ENCODE measurements at places on chromosomes 5 and 9. TPM values are rescaled to one million over a fixed set of nuclear protein-coding genes. Genes with fewer than 3 reads are reported as not detected.

DNA sequence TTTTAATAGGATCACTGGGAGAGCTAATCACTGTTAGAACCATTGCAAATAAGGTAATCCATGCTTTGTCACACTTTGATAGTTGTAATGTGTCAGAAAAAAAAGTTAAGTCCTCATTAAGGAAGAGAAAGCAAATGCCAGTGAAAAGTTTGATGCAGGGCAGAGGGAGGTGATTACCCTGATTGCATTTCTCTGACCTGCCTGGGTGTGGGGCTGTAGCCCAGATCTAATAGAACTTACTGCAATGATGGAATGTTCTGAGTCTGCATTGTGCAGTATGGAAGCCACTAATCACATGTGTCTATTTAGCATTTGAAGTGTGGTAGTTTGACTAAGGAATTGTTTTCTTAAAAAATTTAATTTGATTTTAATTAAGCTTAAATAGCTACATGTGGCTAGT is 202.7 kb downstream of the ATP10B start:
- H3K27ac ChIP-seq, result no peak overlapping the region
- no peaks in the 10 kb centered on the region for H3K4me1 ChIP-seq
- no peak overlapping the region for H3K4me3 ChIP-seq
- DNase-seq, result no peak

DNA sequence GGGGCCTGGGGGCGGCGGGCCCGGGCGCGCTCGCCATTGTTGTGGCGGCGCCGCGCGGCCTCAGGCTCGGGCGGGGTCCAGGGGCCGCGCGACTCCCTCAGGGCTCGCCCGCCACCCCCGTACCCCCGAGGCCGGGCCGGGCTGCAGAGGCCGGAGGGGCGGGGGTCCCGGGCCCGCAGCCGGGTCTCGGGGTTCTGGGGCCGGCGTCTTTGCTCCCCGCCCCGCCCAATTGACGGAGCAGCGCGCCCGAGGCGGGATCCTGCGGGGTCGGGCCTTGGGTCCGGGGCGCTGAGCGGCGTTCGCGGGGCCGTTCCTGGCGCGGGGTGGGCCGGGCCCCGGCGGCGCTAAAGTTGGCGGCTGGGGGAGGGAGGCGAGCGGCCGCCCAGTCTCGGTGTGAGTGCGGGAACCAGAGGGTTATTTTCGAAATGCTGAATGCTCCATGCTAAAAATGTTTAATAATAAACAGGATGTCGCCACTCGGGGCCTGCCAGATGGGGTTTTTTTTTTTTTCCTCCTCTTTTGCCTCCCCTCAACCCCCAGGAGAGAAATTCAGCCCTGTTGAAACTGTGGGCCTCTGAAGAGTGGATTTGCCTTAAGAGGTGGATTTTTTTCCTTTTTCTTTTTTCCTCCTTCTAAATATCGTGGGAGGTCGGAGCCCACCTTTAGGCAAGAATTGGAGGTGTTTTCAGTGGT is 724 bp downstream of the PRRC2B start:
- no peaks in the 10 kb centered on the region for H3K27me3 ChIP-seq
- H3K4me1 ChIP-seq, result peaks cover 20% of the 10 kb centered on the region
- H3K27ac ChIP-seq, result peak overlapping the region; percentile 98
- peak; percentile 67 for DNase-seq
- H3K36me3 ChIP-seq, result no peaks in the 10 kb centered on the region

- H3K36me3 ChIP-seq, result no peaks in the 10 kb centered on the region
- H3K27ac ChIP-seq, result peak within 1 kb of the TSS; percentile 72
- H3K4me3 ChIP-seq, result peak within 1 kb of the TSS; percentile 52
- peaks cover 8% of the 10 kb centered on the region for H3K4me1 ChIP-seq
These were observed at the start of gene SPARC for GRCh38 chr5:151686674-151687407. Gene SPARC (minus strand): TSS chr5:151686915. CDS start chr5:151676188, 10,727 bp downstream.

- H3K4me1 ChIP-seq, result no peaks in the 10 kb centered on the region
- no peak overlapping the region for H3K27ac ChIP-seq
- no peak overlapping the region for H3K4me3 ChIP-seq
- no peak for DNase-seq
- H3K27me3 ChIP-seq, result no peaks in the 10 kb centered on the region
- H3K36me3 ChIP-seq, result no peaks in the 10 kb centered on the region
These were observed 57.1 kb upstream of the NMUR2 start for GRCh38 chr5:152462021-152462721.

DNA sequence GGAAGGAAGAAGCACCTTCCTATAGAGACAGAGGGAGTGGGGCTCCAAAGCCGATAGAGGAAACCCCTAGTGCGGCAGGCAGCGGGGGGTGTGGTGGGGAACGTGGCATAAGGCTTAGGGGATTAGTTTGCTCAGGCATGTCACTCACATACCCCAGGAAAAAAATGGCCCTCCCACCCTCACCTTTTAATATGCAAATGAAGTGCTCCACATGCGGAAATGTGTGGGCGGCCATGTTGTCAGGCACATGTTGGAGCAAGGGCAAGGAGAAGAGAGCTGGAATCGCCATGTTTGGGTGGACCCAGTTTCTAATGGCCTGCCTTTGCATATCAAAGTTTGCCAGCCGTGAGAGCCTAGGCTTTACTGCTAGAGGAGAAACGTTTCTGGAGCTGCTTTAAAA is 758.8 kb downstream of the NR2F1-AS1 start:
- no peak for DNase-seq
- H3K27me3 ChIP-seq, result no peaks in the 10 kb centered on the region
- no peaks in the 10 kb centered on the region for H3K4me1 ChIP-seq
- H3K27ac ChIP-seq, result no peak overlapping the region

GRCh38 chr9:125700791-125701190 is 6.2 kb downstream of the MAPKAP1 start:
- no peaks in the 10 kb centered on the region for H3K27me3 ChIP-seq
- H3K36me3 ChIP-seq, result no peaks in the 10 kb centered on the region
- H3K4me3 ChIP-seq, result no peak overlapping the region
- H3K4me1 ChIP-seq, result peaks cover under 1% of the 10 kb centered on the region

FOXD4L3 gene
- not detected for total RNA-seq

PIP5K1B gene
- total RNA-seq, result 0.86 TPM
